ENCODE measurements at places on chromosomes 11 and 22.

DNA sequence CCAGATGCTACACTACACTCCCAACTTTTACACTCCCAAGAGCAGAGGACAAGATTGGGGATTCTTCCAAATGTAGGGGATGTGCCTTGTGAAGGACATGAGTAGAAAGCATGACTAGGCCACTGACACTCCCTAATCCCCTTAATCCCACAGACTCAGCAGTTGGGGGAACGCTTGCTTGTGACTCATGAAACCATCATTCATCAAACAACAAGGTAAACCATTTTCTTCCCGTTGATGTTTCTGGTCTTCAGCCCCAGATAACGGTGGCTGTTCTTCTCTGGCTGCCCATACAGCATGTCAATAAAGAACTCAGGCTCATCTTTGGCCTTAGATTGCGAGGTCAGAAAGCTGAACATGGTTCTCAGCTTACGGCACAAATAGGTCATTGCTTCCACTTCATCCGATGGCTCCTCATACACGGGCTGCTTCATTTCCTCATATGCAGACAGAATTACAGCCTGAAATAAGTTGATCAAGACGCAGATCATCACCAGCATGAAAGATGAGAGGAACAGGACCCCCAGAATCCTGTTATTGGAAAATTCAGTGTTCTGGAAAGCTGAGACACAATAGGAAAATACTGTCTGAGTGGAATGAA is 6.4 kb upstream of the CDPF1 start:
- DNase-seq: no peak

GRCh38 chr22:46780453-46780852 is 18.0 kb downstream of the TBC1D22A start:
- DNase-seq: no peak

- DNase-seq: no peak
Measured at GRCh38 chr11:35750315-35750714, 87.7 kb downstream of the TRIM44 start.

DNA sequence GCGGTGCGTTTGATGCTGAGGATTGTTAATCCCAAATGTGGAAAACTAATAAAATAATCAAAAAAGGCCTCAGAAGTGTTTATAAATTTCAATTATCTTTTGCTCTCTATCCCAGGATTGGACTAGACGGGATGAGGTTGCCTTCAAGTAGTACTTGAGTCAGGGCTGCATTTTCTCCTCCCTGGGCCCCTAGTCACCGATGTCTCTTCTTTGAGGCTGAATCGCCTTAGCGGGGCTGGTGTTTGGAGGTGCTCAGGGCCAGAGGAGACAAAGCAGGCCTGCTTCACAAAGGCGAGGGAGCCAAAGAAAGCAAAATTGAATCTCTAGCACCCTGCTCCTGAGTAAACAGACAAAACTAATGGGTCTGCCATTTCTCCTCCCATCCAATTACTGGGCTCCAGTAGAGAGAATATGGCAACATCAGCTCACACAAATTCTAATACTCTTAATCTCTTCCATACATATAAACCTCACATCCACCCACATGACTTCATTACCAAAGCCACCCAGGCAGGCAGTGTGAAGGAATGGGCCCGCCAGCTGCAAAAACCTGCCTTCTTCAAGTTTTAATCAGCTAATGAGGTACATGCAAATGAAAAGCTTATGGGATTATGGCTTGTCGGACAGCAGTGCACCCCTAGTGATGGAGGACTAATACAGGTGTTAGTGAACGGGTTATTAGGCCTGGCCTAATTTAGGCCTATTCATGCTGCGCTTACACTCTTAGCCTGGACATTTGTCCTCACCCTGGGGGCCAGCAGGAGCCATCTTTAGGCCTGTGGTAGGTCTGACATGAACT is 52.7 kb upstream of the HTATIP2 start:
- DNase-seq: no peak

- no peak for DNase-seq
Measured at GRCh38 chr11:47586098-47586855, at the start of gene FAM180B. TSS of gene FAM180B (plus strand) at chr11:47586678. CDS start at chr11:47586769, 91 bp downstream.
